CD8-positive, alpha-beta memory T cell (primary cell): ENCODE measurements at places on chromosomes 16 and 17. TPM values are rescaled to one million over a fixed set of nuclear protein-coding genes. Genes with fewer than 3 reads are reported as not detected.

The KRTAP2-3 gene
- not detected for total RNA-seq

The B3GNT9 gene
- 2.4 TPM for total RNA-seq

The MPP2 gene
- total RNA-seq, result 0.90 TPM

The KIF2B gene
- total RNA-seq, result not detected

The CCNF gene
- total RNA-seq, result 30.8 TPM

DNA sequence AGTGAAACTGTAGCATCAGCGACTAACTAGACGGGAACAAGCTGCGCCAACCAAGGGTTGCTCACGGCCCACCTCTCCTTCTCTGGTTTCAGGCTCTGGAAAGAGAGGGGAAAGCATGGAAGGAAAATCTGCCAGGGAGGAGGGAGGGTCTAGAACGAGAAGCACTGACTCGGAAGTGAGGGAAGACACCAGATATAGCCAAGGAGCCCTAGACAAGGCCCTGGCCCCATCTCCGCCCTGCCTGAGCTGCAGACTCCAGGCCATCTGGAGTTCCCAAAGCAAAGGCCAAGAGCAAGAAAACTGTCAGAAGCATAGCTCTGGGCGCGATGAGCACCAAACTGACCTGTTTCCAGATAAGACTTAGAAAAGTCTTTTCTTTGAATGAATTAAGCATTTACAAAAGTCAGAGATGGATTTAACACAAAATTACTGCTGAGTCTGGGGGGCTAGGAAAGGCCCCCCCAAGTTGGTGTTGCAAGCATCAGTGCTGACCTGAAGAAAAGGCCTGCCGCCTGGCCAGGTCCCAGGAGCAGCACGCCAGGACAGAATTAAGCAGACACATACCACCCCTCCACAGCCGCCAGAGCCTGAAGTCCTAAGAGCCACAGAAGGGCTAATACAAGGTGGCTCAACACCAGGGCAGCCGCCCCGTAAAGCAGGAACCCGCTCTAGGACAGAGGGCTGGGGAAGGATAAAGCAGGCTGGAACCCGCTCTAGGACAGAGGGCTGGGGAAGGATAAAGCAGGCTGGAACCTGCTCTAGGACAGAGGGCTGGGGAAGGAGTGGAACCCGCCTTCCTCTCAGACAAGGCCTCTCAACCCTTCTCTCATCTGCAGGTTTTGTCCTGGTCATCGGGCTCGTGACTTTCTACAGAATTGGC is 20.7 kb downstream of the TMEM204 start:
- H3K36me3 ChIP-seq, result peaks cover 15% of the 10 kb centered on the region
- H3K27ac ChIP-seq, result no peak overlapping the region
- no peak for DNase-seq
- H3K4me3 ChIP-seq, result no peak overlapping the region
- H3K4me1 ChIP-seq, result peaks cover 16% of the 10 kb centered on the region

DNA sequence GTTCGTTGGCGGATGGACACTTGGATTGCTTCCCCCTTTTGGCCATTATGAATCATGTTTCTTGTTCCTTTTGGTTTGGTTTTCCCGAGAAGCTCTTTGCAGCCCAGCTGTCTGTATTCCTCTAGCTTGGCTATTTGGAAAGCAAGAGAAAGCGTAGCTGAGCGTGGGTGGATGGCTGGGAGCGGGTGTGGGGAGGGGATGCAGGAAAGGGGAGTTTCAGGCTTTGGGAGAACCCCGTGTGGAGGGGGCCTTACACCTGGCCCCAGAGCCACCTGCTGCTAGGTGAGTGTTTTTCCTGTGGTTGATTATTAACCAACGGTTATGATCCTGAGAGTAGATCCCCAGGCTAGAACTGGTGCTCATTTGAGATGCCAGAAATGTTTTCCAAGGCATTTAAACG is 103.7 kb downstream of the RAP1GAP2 start:
- no peaks in the 10 kb centered on the region for H3K27me3 ChIP-seq
- no peak for DNase-seq
- H3K27ac ChIP-seq, result no peak overlapping the region

- no peaks in the 10 kb centered on the region for H3K36me3 ChIP-seq
- H3K27ac ChIP-seq, result no peak overlapping the region
- DNase-seq, result no peak
- no peak overlapping the region for H3K4me3 ChIP-seq
Observed at GRCh38 chr17:72778169-72779151, 314.0 kb downstream of the SLC39A11 start.

GRCh38 chr16:78729687-78730086 is 630.2 kb downstream of the WWOX start:
- no peaks in the 10 kb centered on the region for H3K27me3 ChIP-seq
- H3K36me3 ChIP-seq, result no peaks in the 10 kb centered on the region
- H3K4me3 ChIP-seq, result no peak overlapping the region
- H3K27ac ChIP-seq, result no peak overlapping the region
- no peak for DNase-seq
- H3K4me1 ChIP-seq, result no peaks in the 10 kb centered on the region

GRCh38 chr17:2855063-2855600 is 58.9 kb downstream of the RAP1GAP2 start:
- no peak overlapping the region for H3K27ac ChIP-seq
- H3K36me3 ChIP-seq, result no peaks in the 10 kb centered on the region
- peaks cover 9% of the 10 kb centered on the region for H3K27me3 ChIP-seq
- no peak for DNase-seq

GRCh38 chr17:32440722-32441121 is 3.6 kb upstream of the PSMD11 start:
- no peaks in the 10 kb centered on the region for H3K36me3 ChIP-seq
- peaks cover 12% of the 10 kb centered on the region for H3K4me1 ChIP-seq
- no peaks in the 10 kb centered on the region for H3K27me3 ChIP-seq
- H3K4me3 ChIP-seq, result no peak overlapping the region

DNA sequence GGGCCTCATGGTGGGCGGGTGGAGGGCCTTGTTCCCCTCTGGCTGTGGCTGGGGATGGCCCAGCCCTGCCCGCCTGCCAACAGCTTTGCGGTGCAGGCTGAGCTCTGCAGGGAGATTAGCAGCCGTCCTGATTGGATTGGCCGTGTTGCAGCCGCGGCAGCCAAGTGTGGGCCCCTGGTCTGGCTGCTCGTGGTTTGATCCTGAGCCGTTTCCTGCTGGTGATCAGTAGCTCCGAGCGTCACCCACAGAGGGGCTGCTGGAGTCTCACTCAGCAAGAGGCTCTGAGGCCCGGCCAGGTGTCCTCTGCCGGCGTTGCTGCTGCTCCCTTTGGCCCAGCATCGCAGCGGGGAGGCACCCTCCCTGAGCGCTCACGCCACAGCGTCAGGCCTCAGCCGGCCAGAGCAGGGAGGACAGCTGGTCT is 32.5 kb downstream of the BAIAP2 start:
- H3K4me1 ChIP-seq, result no peaks in the 10 kb centered on the region
- H3K36me3 ChIP-seq, result no peaks in the 10 kb centered on the region
- DNase-seq, result no peak
- no peaks in the 10 kb centered on the region for H3K27me3 ChIP-seq
- H3K27ac ChIP-seq, result no peak overlapping the region
- no peak overlapping the region for H3K4me3 ChIP-seq

- H3K4me3 ChIP-seq, result no peak overlapping the region
- H3K27ac ChIP-seq, result no peak overlapping the region
- H3K4me1 ChIP-seq, result no peaks in the 10 kb centered on the region
- no peak for DNase-seq
- no peaks in the 10 kb centered on the region for H3K27me3 ChIP-seq
Observed at GRCh38 chr17:29495011-29495410, 71.8 kb downstream of the ABHD15 start.
